ENCODE measurements at places on chromosomes 7 and 10.

GRCh38 chr7:155021699-155022145 is 18.8 kb upstream of the PAXIP1 start:
- no peak for DNase-seq

GRCh38 chr10:103592186-103593021 is 98.9 kb downstream of the NEURL1 start:
- no peak for DNase-seq

DNA sequence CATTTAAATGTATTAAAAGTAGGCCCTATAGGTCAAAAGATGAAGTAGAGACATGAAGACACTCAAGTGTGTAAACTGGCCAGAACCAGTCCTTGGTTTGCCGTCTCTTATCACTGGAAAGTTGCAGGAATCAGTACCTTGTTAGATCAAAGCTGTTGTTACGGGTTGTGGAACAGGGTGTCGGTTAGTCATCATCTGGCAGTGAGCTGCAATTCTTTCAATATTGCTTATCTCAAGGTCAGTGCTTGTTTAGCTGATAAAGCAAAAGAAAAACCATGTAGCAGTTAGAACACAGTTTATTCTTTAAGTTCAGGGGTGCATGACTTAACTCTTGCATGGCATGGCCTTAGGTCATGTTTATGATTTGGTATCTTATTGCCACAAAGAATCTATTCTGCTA is 10.0 kb upstream of the SLC13A1 start:
- no peak for DNase-seq

GRCh38 chr7:130907439-130907838 is 173.4 kb upstream of the KLF14 start:
- no peak for DNase-seq

GRCh38 chr10:35822316-35822715 is 180.2 kb upstream of the FZD8 start:
- no peak for DNase-seq

GRCh38 chr7:24778543-24779282 is 21.4 kb upstream of the GSDME start:
- no peak for DNase-seq

DNA sequence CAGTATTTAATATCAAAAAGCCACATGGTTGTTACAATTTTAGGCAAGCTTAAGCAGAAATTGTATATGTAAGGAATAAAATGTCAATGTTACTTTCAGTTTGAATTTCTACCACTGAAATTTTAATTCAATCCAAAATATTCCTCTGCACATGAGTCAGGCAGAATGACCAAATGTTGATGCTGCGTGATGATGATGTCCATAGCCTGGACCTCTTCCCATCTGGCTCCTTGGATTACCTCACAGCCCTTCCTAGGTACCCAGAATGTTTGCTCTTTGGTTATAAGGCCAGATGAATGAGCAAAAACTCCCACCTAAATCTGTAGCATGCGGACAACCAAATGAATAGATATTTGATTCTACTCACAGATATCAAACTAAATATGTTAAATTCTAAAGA is 258.3 kb upstream of the IMMP2L start:
- no peak for DNase-seq

- no peak for DNase-seq
These were observed 205.8 kb upstream of the HDAC9 start for GRCh38 chr7:18289788-18290187.

DNA sequence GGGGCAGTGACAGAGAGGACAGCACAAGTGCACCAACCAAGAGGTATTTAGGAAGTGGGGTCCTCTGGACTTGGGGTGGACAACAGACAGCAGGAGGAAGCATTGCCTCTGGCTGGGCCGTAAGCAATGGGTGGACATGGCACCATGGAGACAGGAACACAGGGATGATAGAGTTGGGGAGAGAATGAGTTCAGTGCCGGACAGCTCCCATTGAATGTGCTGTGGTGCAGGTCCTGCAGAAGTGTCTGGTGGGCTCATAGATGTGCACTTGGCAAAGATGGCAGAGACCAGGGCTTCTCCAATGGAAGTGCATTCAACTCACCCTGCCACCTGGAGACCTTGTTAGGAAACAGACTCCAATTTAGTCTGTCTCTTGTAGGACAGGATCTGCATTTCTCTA is 341.5 kb upstream of the ZMIZ1 start:
- DNase-seq = no peak

DNA sequence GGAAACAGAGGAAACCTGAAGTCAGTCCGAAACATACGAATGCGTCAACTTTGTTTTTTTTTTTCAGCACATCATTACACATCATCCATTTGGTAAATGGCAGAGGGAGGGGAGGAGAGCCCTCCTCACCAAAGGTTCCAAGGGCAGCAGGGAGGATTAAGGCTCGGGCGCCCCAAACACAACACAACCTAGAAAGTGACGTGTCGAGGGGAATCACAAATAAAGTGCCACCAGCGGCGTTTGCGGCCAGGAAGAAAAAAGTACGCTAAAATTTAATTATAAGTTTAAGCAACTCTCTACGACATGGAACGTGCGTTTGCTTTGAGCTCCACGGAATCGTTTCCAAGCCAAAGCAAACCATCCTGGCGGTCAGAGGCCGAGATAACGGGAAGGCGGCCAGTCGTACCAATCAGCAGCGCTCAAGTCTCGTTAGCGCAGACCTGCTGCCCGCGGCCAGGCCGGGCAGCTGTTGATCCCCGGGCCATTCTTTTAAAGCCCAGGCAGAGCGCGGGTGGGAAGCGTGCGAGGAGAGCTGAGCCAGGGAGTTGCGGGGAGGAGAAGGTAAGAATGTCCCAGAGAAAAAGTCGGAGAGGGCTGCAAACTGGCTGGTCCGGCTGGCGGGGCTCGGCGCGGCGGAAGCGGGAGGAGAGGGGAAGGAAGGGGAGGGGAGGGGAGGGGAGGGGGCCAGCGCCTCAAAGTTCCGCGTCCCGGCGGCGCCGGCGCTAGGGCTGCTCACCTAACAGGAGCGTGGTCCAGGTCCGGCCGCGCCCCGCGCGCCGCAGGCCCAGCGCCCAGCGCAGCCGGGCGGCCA is 719 bp downstream of the DPY19L1 start:
- no peak for DNase-seq

- DNase-seq = no peak
These were observed 148.2 kb upstream of the FERD3L start for GRCh38 chr7:19293431-19293830.

DNA sequence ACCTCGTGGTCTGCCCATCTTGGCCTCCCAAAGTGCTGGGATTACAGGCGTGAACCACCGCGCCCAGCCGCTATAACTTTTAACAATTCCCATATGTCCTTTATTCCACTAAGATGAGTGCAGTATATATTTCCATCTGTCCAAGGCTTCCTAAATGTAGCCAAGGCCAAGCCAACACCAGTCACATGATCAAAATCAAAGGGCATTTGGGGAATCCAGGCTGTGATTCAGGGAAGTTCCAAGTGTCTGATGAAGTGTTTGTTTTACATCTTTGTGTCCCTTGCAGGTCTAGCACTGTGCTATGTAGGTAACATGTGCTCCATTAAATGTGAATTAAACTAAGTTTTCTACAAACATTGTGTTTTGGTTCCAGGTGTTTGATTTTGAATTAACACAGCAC is 20.8 kb downstream of the AKR1E2 start:
- no peak for DNase-seq

DNA sequence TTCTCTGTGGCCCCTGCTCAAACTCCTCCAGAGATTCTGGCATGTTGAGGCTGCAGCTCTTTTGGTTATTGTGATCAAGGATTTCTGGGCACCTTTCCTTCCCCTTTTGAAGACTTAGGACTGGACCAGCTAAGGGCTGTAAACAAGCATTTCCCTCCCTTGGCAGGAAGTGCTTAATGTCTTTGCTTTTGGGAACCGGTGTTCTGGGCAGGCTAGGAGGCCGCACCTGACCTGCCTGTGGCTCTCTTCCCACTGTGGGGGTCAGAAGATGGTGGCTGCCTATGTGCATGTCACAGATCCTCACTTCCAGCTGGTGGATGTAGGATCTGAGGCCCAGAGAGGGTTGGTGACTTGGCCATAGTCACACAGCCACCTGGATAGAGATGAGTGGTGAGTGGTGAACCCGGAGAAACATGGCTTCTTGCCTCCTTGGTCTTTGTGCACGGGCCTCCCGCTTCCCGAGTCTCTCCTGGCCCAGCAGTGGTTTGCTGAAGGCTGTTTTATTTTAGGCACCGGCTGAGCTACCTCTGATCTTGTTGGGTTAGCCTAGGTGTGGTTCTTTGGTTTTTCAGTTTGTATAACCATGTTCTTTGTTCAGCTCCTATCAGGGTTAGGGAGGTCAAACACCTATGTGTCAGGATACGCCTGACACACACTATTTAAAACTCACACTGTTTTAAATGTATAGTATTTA is 82.0 kb downstream of the GRK5 start:
- DNase-seq = no peak

DNA sequence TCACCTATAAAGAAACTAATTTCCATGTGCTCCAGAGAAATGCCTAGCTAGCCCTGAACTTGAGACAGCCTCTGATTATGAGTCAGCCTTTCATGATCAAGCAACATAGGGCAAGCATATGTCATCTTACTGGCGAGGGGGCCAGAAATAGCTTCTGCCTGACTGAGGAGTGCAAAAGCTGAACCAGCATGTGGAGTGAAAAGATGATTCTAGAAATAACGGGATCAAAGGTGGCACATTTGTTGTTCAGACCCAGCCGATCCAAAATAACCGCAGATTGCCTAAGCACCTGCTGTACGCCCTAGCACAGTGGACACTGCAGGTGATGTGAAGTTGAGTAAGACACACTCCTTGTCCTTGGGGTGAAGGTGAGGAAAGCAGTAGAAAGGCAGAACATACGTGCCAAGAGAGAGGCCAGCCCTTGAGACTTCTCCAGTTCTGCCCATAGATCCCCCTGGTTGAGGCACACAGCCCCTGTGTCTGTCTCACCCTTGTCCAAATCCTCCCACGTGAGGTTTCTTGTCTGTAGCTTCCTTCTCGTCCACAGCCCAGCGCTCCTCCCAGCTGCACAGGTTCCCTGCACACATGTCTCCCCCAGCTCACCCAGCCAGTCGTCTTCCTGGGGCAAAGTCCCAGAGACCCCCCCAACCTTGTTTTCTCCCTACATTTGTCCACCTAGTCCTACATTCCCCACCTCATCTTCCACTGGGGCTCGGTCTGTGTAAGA is 2.8 kb upstream of the BCL7B start:
- no peak for DNase-seq

DNA sequence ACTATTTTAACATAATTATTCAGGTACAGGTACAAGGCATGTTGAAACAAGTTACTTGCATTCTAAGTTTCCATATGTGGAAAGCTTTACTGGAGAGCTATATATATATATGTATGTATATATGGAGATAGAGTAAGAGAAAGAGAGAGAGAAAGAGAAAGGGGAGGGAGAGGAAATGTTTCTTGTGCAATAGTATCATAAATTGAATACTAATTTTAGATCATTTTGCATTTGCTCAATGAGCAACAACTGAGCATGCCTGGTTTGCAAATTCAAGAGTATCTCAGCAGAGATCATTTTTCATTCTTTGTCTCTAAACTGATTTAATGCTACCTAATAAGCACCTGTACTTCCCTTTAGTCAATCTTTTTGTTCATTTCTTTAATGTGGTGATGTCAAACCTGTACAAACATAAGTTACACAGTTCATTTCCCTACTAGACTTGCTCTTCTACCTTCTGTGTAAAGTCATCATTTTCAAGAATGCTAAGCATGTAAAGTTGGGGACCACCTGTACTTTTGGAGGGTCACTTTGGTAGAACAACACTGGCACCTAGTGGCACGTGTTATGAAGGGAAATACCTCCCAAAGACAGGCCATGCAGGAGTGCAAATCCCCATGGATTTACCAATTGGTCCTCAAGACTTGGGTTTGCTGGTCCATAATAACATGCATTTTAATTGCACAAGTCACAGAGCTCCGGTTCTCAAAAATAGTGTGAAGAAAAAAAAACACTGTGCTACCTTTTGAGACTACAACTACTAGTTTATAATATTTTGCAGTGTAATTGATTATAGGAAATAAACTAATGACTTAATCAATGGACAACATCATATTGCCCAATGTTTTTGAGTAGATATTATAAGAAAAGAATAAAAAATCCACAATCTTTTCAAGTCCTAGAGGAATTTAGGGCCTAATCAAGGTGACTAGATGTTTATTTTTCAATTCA is 431.2 kb upstream of the IGFBP3 start:
- no peak for DNase-seq

DNA sequence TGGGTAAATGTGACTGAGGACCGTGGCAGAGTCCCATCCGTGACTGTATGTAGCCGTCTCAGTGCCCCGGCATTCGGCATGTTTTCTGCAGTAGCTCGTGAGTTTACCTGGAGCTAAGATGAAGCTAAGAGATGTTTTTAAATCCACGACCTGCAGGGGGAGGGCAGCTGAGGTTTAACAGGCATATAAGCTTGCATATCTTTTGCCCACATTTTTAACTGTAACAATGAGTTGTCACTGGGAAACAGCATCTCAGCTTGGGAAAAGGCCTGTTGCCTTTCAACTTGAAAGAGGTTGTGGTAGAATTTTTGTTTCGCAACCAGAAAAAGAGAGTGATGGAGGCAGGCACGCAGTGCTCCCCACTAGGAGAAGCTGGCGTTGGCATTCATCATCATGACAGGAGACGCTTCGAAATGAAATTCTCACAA is 77.7 kb downstream of the CELF2 start:
- DNase-seq = no peak

- DNase-seq = no peak
These were observed 167.7 kb upstream of the PPP1R3A start for GRCh38 chr7:114086537-114086913.

- no peak for DNase-seq
These were observed 18.7 kb downstream of the TACR2 start for GRCh38 chr10:69397972-69398371.

DNA sequence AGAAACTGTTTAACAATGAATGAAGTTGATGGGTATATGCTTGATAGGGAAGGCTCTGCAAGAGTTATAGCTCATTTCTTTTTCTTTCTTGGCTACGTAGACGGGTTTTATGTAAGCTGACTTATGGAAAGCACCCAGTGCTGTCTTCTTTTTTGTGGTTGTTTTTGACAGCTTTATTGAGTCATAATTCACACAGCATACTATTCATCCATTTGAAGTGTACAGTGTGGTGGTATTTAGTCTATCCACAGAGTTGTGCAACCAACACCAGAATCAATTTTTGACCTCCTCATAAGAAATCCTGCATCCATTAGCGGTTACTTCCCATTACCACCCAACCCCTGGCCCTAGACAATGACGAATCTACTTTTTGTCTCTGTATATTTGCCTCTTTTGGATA is 240.6 kb upstream of the KIAA1217 start:
- DNase-seq = no peak

GRCh38 chr7:134996097-134996550 is 9.8 kb downstream of the AGBL3 start:
- no peak for DNase-seq

GRCh38 chr10:32347363-32348022 is 535 bp upstream of the EPC1 start:
- DNase-seq = no peak

GRCh38 chr10:68196701-68197100 is 35.2 kb downstream of the ATOH7 start:
- no peak for DNase-seq

GRCh38 chr7:18352339-18353255 is 143.0 kb upstream of the HDAC9 start:
- no peak for DNase-seq

GRCh38 chr10:15852111-15852557 is 8.2 kb downstream of the MINDY3 start:
- no peak for DNase-seq
